ENCODE measurements at places on chromosomes 7 and 10.

DNA sequence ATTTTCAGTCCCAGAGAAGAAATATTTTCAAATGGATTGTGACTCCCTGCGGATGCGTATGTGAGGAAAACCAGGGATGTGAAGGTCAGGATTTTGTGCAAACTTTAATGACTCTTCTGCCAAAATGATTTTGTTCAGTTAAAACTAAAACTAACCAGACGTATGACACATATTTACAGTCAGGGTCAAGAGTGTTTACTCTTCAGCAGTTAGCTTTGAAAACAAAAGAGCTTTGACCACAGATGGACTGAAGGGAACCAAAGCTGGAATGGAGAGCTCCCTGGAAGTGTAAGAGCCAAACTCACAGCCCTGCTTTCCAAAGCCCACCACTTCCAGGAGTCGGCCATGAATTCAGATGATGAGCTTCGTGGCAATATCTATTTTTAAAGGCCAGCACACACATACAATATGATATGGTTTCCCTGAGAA is 15.5 kb downstream of the SVIL start:
- DNase-seq = no peak

GRCh38 chr7:91784469-91784868 is 96.0 kb downstream of the MTERF1 start:
- no peak for DNase-seq

DNA sequence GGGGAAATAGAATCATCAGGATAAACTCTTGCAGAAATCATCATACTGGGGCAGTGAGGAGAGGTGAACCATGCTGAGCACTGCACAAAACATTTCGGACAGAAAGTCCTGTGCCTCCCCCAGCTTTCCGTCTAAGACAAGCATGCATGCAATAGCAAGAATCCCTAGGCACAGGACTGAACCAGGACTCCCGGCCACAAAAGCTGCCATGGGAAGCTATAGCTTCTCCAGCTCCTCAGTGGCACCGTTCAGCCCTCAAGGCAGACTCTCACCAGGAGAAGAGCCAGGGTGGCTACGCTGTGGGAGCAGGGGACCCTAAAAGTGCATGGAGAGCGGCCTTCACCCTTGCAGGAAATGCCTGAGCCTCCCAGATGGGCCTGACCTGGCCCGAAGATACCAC is 70.8 kb downstream of the ASB13 start:
- no peak for DNase-seq

GRCh38 chr7:102897211-102897631 is 15.6 kb upstream of the LRRC17 start:
- DNase-seq = no peak

DNA sequence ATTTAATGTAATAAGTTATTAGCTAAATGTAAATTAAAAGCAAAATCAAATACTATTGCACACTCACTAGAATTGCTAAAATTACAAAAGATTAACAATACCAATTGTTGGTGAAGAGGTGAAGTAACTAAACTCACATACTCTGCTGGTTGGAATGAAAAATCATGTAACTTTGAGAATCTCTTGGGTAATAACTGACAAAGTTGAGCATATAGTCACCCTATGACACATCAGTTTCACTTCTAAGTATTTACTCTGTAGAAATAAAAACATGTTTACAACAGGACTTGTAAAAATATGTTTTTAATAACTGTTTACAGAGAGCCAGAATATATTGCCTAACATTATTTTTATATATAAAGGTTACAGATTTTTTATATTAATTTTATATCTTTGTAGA is 33.6 kb downstream of the CNTNAP2 start:
- no peak for DNase-seq

- DNase-seq = no peak
Measured at GRCh38 chr7:149670288-149670687, 103.1 kb downstream of the ZNF467 start.

DNA sequence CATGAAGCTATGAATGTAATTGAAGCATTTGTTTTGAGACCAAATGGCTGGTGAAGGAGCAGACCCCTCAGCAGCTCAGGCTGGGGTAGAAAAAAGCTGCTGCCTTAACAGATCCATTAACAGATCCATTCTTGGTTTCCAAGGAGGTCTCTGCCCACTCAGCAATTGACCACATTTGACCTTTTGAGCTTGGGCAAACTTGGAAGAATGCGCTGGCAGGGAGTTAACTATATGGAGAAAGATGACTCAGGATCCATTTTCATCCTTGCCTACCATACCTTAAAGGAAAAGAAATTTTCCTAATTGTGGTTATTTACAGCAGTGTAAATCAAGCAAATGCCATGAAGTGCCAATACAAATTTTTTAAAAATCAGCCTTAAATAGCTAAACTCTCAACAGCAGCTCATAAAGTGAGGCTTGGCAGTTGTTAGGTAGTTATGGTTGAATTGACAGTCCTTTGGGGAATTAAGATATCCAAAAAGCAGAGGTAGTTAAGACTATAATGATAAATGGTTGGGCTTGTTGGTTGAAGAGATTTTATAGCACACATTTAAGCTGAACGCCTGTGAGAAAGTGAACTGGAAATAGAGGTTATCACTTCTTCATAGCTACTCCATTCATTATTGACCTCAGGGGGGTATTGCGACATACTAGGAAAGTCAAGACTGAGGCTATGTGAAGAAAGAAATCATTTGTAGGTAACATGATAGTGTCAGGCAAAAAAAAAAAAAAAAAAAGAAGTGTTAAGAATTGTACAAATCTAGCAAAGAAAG is 83.9 kb downstream of the MKX start:
- DNase-seq = no peak

DNA sequence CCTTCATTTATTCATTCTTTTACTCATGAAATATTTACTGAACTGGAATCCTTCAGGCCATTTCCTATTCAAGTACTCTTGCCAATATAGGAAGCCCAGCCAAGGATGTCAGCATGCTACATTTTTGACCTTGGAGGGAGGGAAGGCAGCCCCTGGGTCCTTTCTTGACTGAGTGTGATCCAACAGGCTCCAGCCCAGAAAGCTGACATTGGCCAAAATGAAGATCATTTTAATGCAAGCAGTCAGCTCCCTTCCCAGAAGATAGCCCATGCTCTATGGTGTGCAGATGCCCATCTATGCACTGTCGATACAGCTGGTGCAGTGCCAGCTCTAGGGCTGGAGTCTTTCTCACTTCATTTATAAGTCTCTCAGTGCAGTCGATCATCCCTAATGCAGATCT is 646.0 kb downstream of the KCNMA1 start:
- DNase-seq = no peak

- DNase-seq = no peak
Measured at GRCh38 chr7:89988074-89988473, 166.2 kb upstream of the STEAP1 start.

DNA sequence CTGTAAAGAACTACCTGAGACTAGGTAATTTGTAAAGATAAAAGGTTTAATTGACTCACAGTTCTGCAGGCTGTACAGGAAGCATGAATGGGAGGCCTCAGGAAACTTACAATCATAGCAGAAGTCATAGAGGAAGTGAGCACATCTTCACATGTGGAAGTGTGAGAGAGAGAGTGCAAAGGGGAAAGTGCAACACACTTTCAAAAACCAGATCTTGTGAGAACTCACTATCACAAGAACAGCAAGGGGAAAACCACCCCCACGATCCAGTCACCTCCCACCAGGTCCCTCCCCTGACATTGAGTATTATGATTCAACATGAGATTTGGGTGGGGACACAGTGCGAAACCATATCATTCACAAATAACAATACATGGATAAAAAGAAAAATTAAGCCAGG is 24.5 kb downstream of the AVL9 start:
- no peak for DNase-seq

- DNase-seq = no peak
Measured at GRCh38 chr10:44322137-44322536, 62.8 kb downstream of the CXCL12 start.

DNA sequence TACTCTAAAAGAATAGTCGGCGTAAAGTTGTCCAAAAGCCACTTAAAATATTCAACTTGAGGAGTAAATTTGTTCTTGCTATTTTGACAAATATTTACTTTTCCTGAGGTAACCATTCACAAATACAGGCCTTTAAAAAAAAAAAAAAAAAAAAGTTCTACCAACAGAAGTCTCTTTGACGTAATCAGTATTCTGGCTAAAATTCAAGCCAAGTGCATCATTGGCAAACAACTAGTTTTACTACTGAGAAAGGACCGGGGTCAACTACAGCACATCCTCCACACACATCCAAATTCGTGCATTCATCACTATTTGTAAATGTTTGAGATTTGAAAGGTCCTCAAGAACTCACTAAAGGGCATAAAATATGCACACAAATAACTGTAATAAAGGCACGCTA is 2.0 kb downstream of the OAT start:
- DNase-seq = no peak

GRCh38 chr10:49153971-49154370 is 20.1 kb upstream of the FAM170B start:
- DNase-seq = no peak

DNA sequence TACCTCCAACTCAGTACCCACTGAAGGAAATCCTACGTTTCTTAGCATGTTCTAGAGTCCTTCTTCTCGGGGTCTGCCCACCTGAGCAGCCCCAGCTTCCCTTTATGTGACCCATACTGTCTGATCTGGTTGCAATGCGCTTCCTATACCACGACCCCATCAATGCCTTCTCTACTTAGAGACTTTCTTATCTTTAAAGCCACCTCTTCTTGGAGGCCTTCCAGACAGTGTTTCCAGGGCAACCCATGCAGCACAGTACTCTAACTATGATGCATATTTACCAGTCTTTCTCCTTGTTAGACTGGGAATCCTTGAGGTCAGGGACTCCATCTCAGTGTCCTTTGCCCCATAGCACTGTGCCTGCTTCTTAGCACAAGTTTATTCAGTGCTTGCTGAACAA is 54.5 kb upstream of the SLF2 start:
- no peak for DNase-seq

DNA sequence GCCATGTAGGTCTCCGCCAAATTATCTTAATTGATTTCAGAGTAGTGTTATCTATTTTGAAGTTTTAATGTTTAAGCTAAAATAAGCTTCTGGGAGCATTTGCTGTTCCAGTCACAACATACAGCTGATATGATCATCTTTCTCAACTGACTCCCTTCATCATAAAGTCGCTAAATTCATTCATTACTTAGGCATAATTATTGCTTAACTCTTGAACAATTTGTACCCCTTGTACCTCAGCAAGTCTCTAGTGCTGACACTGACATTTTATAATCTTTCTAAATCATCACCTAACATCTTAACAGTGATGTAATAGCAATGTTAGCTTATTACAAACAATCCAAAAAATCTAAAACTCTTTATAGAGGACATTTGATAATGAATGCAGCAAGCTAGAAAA is 54.3 kb upstream of the WNT16 start:
- DNase-seq = no peak

DNA sequence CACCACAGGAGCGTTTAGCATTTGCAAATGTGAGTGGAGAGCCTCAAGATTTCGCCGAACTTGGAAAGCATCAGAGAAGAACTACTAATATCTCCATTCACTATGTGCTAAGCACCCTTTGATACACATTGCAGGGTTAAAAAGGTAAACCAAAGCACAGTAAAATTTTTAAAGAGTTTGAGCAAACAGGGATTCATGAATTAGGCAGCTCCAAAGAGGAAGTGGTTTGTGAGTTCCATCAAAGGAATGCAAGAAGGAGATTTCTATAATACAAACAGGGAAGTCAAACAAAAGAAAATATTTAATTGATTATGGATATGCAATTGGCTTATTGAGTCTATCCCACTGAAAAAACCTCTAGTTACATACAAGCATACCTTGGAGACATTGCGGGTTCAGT is 81.1 kb upstream of the TMEM72 start:
- no peak for DNase-seq

DNA sequence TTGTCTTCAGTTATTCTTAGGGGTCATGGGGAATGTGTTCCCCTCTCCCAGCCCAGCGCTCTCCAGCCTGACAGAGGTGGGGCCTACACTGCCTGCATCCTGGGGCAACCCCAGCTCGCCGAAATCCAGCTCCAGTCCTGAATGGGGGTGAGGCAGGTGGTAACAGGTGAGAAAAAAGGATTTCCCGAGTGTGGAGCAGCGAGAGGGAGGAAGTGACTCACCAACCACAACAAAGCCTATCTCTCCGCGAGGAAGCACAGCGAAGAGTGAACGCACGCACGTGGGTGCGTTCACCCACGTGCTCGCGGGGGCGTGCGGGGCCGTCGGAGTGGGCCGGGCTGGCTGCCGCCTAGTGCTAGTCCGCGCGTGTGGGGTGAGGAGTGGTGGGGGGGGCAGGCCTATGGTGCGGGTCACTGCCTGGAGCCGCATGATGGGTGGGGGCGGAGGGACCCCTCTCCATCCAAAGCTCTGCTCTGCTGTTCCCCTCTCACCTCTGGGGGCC is 855 bp upstream of the PALD1 start:
- no peak for DNase-seq

DNA sequence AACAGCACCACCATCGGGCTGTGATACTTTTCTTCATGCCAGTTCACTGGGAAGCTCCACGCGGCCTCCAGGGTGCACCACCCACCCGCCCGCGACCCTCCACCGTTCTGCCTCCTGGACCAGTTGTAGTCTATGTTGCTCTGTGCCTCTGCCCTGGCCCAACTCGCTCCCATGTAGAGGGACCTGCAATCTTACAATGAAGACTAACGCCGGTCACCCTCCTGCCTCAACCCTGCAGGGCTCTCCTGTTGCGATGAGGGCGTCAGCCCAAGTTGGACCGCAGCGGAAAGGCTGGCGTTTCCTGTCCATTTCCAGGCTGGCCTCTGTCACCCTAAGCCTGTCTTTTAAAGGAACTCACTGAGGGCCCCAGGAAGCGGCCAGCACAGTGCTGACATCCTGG is 34.9 kb downstream of the IL15RA start:
- DNase-seq = no peak

DNA sequence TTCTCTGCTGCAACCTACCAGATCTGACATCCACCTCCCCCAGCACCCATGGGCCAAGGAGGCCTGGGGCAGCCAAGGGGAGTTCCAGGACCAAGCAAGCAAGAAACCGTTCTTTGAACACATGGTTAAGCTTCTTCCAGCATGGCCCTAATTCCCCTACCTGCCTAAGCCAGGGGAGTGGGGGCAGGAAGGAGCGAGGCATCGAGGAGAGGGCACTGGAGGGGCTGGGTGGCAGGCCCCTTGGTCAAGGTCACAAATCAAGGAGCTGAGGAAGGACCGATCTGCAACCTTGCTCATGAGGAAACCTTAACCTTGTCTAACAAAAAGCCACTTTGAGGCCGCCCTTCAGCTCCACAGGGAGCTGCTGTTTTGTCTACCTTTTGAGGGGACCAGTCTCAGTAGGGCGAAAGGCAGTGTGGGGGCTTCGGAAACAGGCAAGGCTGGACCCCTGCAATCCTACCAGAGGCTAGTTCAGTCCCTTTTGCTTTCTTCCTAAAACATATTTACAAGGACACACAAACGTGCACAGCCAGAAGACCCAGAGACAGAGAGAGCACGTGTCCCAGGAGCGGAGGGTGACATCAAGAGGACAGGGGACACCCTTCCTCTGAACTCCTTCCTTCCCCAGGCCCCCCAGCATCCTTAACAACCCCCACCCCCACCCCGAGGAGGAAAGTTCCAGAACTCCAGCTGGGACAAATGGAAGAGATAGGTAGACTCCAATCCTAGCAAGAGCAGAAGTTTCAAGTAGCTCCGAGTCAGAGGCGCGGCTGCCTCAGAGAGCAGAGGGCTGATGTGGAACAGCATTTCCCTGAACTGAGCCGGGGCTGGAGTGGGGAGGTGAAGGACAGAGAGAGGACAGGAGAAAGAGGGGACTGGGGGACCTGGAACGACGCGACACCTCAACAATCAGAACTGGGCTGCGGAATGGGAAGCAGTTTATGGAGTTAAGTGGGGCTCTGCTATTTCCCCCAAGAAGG is 28.2 kb downstream of the SPOCK2 start:
- DNase-seq = no peak

GRCh38 chr7:31892099-31892829 is 177.9 kb downstream of the PDE1C start:
- no peak for DNase-seq

Data from esophagus squamous epithelium (tissue), 5 donors.